Immature natural killer cell (primary cell): ENCODE measurements at places on chromosomes 3 and 15.

DNA sequence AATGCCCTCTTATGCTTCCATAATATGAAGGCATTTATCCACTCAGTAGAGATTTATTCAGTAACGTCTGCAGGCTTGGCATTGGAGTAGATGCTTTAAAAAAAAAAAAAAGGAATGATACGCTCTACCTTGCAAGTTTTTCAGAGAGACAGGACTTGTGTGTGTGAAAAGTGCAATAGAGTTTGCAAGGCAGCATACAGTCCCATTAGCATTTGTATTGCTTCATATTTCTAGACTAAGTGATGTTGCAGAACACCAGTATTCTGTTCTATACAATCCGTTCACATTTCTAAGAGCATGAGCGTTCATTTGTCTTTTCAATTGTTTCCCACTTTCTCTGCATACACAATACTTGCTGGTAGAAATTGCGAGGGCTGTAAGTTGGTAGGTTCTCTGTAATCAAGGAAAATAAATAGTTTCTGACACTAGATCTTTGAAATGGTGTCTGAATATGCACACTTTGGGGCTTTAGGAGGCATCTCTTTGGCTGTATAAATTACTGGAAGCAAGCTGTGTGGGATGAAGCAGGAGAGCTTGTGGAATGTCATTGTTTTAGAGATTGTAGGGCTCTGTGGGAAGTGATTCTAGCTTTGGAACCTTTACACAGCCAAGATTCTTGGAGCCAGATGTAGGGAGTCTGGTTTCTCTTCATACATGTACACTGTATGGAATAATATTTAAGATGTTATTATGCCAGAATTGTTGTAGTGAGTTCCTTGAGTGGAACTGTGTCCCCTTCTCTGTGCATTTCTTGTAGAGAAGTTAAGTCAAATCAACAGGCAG, 262.7 kb downstream of the FEZF2 start:
- DNase-seq = no peak

DNA sequence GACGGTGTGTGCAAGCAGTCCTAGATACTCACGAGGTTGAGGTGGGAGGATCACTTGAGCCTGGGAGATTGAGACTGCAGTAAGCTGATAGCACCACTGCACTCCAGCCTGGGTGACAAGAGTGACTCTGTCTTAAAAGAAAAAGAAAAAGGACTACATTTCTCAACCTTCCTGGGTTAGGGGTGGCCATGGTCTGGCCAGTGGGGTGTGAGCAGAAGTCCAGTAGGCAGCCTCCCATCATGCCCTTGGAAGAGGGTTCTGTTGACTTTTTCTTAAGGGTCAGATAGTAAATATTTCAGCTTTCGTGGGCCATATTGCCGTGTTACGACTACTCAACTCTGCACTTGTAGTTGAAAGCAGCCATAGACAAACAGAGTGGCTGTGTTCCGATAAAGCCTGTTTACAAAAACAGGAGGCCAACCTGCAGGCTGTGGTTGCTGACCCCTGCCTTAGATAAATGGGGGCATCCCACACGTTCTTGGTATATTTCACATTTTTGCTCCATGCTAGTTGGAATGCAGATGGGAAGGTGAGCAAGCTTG, 31.0 kb upstream of the PDE8A start:
- no peak for DNase-seq

DNA sequence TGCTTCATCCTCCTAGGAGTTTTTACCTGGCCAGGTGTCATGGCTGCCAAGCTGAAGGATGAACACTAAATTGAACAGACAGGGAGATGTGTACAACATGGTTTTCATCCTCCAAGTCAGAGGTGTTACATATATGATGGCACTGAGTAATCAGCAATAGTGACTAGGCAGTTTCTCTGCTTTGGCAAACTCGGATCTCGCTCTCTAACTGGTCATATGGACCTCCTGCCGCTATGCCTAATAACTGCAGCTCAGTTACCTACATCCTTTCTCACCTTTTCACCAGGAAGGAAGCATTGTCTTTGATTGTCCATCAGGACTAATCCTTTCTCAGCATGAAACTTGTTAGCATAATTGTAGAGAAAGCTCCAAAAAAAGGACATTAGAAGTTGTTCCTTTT, 175.9 kb upstream of the PLSCR5 start:
- no peak for DNase-seq

DNA sequence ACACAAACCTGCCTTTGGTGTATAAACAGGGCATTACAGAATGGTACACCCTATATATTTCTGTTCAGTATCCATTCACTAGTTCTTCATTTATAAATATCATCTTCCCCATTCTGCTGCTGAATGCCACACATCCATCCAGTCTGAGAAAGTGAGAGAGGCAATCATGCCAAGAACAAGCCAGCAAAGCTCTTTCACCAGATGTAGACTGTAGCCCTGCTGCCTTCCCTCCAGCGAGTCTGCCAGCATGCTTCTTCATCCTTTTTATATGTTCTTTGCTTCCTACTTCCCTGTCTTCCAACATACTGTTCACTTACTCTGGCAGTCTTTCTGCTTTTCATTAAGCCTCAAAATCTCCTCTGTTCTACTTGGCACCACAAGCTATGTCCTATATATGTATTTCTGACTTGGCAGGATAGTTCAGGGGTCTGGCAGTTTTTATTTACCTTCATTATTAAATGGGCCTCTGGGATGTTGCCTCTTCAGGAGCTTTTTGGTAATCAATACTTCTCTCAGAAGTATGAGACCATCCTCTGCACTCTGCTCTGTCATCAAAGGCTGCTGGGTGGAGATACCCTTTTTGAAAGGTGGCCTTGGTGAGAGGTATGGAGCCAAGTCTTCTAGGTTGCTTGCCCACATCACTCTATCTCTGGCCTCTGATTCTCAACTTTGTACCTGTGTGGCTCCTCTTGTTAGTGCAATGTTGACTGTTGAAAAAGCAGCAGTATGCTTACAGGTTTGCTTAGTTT, 48.6 kb downstream of the CHP1 start:
- no peak for DNase-seq

- no peak for DNase-seq
Observed at GRCh38 chr3:39323494-39323893, 6.0 kb upstream of the CCR8 start.

DNA sequence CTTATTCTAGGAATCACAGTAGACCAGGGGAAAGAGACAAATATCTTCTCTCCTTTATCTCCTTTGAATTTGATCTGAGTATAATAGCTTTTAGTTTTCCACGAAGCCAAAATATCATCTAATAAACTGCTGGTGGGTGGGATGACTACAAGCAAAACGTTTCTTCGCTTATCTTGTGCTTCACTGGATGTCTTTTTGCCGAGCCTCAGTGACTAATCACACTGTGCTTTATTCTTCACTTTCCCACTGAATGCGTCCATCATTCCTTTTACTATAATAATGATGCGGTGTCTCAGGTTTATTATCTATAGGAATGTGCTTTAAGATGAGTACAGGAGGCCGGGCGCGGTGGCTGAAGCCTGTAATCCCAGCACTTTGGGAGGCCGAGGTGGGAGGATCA, 32.5 kb downstream of the CEP152 start:
- no peak for DNase-seq

DNA sequence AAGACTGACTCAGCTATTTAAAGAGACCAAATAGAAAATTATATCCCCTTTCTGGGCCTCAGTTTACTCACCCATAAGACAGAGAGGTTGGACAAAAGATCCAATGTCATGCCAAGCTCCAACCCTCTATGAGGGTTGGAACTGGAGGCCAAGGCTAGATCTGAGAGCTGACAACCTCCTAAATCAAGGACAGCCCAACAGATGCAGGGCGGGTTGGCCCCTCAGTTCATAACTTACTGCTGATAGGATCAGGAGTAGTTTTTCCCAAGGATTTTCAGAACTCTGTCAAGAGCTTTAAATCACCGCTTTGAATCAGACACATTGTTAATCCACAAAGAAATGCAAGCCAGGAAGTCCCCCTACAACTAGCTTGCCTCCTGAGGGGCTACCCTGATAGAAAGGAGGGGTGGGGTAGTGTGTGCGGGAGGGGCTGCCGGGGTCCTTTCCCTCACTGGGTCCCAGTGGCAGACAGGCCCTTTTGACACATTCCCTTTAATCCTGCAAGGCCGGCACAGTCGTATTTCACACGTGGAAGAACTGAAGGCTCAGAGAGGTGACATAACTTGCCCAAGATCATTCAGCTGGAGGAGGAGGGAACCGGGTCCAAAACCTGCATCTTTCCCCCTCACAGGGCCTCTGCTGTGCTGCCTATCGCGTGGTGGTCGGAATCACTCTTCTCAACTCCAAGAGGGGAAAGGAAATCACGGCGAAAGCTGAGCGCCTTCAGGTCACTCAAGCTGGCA, 21.4 kb downstream of the BMF start:
- DNase-seq = no peak

GRCh38 chr3:30688776-30689641, 82.6 kb downstream of the TGFBR2 start:
- no peak for DNase-seq

- no peak for DNase-seq
Observed at GRCh38 chr3:172268868-172269267, 179.4 kb downstream of the GHSR start.

DNA sequence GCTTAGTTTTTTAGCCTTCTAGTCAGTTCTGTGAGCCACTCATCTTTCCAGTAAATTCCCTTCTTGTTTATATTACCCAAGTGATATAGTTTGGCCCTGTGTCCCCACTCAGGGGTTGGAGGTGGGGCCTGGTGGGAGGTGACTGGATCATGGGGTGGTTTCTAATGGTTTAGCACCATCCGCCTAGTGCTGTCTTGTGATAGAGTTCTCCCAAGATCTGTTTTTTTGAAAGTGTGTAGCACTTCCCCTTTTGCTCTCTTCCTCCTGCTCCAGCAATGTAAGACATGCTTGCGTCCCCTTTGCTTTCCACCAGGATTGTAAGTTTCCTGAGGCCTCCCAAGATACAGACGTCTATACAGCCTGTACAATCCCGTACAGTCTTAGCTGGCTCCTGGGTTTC, 53.7 kb upstream of the INO80 start:
- no peak for DNase-seq

GRCh38 chr3:130316169-130316568, 29.3 kb upstream of the COL6A5 start:
- no peak for DNase-seq

DNA sequence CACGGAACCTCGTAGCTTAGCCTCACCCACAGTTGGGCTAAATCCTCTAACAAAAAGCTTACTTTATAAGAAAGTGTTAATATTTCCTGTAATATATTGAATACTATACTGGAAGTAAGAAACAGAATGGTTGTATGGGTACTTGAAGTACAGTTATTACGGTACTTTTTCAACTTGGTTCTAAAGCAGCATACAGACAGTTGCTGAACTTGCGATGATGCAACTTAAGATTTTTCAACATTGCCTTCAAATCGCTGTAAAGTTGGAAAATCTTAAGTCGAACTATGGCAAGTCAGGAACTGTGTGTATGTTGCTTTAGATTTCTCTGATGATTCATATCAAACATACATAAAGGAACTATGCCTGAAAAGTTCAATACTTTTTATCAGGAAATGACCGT, 204.4 kb upstream of the C2CD4B start:
- DNase-seq = no peak

GRCh38 chr3:129974564-129974832, at the start of gene TRH:
Gene TRH (plus strand): TSS chr3:129974720. CDS start chr3:129975817, 1,097 bp downstream.
- DNase-seq = no peak

DNA sequence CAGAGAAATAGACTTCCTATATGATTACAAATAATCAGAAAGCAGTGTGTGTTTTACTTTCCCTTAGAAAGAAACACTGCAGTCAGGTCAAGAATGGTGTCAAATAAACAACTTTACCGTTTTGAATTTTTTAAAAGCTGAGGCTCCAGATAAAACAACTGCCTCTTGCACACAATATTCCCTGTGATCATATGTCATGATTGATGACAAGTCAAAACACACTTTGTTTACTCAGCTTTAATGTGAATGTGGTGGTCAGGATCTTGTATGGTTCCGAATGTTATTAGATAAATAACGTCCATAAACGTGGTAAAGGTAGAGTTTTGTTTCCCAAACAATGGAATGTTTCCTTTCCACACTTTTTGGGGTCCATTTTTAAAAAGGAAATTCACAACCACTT, 428.4 kb upstream of the MDFIC2 start:
- no peak for DNase-seq

GRCh38 chr3:144482876-144483275, 511.3 kb downstream of the DIPK2A start:
- DNase-seq = no peak

DNA sequence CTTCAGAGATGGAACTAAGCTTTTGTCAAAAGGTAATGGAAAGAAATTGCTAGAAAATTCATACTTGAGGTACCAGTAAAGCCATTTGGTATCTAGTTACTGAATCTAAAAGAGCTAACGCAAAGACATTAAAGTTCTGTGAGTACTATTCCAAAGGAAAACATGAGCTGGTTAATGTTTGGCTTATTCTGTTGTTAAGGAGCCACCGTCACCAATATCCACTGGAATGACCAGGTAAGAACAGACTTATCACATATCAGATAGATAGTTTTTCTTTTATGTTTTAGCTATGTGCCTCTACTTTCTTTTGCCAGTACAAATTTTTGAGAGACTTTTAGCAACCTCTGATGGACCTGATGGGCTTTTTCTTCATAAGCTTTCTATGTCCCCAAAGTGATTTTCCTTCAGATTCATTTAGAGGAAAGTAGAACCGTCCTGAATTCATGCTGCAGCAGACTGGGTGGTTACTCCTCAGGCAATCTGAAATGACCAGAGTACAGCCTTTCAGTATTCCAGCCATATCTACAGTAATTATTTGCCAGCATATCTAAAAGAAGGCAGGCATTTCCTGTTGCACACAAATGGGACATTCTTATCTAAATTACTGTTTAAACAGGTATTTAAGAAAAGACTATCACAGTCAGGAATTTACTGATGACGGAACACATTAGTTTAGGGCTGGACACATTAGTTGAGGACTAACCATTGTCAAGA, 274.1 kb downstream of the MECOM start:
- DNase-seq = no peak

DNA sequence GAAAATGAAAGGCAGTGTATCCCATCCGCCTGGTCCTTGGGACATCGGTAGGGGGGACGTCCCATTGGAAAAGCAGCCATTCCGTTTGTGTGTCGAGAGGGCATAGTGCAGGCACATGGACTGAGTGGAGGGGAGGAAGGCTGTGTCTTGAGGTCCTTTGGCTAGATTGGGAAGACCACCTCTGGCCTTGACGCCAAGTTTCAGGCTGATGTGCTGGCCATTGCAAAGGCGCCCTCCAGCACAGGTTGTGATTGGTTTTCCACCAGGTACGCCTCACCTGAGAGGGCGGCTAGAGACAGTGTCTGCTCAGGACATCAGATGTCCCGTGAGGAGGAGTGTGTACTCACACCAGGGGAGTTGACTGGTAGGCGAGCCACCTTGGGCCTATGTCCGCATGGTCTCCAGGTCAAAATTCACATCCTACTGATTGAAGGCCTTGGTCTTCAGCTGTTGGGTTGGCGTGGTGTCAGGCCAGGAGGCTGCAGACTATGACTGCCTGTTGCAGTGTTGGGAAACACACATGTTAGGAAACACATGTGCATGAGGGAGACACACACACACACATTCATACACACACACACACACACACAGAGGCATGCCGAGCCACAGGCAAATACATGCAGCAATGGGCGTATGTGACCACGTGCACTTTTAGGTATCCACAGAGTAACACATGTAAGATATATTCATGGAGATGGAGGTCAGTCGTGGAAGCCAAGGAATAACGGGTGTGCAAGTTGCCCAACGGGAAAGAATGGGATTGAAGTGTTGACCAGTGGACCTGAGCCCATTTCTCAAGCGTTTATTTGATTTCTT, 98.4 kb downstream of the SNRPN start:
- no peak for DNase-seq
